ENCODE measurements at places on chromosomes 7 and 10.

DNA sequence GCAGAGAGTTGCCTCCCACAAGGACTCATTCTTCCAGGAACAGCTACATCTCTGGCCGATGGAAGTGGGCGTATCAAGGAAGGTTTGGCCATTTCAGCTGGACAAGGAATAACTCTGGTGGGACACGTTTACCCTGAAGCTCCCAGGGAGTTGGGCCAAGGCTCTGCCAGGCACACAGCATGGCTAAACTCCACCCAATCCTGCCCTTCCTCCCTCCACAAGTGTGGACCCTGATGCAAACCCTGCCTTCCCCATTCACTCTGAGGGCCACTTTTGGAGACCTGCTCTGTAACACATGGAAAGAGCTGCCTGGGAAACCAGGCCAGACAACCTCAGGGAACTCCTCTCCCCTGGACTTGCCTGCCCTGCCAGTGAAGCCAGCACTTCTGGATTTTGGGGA is 407.8 kb upstream of the FOXK1 start:
- no peak for DNase-seq

DNA sequence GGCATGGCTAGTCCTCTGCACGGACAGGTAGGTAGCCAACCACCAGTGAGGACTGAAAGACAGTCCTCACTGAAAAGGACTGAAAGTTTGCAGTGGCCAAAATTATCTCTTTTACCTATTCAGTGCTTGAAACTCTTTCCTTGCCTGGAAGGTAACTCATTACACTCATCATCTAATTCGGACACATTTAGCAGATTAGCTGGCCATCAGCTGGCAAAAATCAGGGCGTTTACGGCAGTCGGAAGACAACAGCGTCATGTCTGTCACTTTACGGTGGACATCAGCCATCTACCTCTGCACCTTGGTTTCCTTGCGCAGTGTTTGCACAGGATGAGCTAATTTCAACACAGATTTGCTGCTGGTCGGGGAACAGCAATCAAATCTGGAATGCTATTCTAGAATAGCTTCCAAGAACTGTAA is 740 bp downstream of the ANXA7 start:
- peak; percentile 37 for DNase-seq

- no peak for DNase-seq
Observed at GRCh38 chr10:119350502-119351097, 143.2 kb downstream of the GRK5 start.

GRCh38 chr10:29158066-29158465 is 130.8 kb upstream of the LYZL1 start:
- DNase-seq = no peak

DNA sequence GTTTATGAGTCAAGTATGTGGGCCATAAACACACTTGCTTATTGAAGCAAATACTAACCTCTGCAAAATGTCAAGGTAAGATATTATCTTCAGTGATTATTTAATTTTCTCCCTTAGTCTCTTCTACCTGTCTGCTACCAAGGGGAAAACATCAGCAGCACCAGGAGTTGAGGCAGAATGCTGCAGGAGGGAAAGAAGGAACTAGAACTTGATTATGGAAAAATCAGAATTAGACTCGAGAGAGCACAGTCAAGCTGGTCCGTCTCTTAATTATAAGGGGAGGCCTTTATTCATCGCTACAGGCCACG is 4.9 kb upstream of the ZFYVE27 start:
- DNase-seq = no peak

DNA sequence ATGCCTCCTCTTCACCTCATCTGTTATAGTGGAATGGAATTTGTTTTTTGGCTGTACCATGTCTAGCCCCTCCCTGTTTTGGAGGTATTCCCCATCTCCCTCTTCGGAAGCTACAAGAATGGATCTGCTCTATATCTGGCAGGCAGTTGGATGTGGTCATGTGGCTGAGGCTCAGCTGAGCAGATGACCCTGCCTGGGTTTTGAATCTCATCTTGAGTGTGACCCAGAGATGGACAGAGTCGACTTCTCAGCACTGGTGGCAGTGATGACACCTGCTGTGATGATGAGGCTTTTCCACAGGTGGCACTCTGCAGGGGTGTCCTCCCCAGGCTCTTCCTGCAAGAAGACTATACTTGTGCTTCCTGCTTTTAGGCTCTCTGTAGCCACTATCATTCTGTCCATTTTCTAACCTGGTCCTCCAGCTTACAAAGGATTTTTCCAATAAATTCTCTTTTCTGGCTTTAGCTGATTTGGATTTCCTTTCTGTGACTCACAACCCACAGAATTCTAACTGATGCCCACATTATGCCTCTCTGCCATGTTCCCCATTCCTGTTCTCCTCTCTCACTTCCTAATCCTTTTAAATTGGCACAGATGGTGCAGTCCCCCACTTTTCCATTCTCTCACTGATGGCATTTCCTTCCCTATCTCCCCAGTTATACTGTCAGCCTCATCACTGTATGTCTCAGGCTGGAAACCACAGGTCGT is 7.5 kb upstream of the ARHGAP22 start:
- no peak for DNase-seq

GRCh38 chr7:133044722-133045473 is 37.0 kb downstream of the CHCHD3 start:
- no peak for DNase-seq

GRCh38 chr7:127988751-127989150 is 42.5 kb downstream of the LRRC4 start:
- DNase-seq = no peak

DNA sequence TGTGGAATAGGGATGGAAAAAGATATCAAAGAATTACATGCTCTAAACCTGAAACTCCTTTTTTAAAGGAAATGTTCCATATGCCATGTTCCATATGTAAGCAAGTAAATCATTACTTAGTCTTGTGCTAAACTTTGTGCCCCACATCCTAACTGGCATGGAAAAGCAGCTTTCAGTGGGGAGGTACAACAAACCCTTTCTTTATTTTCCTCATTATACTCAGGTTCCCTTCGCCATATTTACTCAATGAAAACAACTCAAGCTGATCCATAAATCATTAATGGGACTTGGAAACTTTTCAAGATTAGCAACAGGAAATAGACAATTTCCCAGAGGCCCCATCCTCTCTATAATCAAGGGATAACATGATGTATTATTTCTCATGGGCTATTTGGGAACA is 56.0 kb downstream of the GSAP start:
- no peak for DNase-seq

DNA sequence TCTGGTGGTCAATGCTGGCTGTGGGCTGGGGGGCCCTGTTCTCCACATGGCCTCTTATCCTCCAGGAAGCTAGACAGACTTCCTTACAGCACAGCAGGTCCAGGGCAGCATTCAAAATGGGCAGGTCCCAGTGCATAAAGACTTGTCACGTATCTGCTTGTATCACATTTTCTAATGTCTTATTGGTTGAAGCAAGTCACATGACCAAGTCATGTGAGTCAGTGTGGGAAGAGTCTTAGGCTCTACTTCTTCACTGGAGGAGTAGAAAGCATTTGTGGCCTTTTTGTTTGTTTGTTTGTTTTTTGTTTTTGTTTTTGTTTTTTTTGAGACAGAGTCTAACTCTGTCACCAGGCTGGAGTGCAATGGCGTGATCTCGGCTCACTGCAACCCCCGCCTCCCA is 104.7 kb downstream of the COL13A1 start:
- no peak for DNase-seq

GRCh38 chr7:47301105-47301477 is 280.8 kb downstream of the TNS3 start:
- no peak for DNase-seq

GRCh38 chr10:13587391-13587790 is 626 bp downstream of the PRPF18 start:
- no peak for DNase-seq

GRCh38 chr7:143978585-143978984 is 21.5 kb upstream of the OR6B1 start:
- no peak for DNase-seq

DNA sequence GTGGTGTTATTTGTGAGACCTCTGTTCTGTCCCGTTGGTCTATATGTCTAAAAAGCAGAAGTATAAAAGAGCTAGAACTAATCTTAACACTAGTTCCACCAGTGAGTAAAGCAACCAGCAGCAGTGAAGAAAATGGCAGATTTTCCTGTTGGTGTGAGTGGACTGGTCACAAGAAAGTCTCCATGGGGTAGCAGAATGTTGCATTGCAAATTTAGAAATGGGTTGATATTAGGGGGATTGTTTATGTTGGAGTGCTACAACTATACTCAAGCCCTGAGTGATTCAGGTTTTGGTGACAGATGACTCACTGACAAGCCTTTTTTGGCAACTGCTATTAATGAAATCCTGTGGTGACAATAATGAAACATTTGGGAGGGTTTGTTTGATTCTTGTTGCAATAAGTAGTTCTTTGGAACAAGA is 5.6 kb downstream of the AVL9 start:
- peak; percentile 45 for DNase-seq

DNA sequence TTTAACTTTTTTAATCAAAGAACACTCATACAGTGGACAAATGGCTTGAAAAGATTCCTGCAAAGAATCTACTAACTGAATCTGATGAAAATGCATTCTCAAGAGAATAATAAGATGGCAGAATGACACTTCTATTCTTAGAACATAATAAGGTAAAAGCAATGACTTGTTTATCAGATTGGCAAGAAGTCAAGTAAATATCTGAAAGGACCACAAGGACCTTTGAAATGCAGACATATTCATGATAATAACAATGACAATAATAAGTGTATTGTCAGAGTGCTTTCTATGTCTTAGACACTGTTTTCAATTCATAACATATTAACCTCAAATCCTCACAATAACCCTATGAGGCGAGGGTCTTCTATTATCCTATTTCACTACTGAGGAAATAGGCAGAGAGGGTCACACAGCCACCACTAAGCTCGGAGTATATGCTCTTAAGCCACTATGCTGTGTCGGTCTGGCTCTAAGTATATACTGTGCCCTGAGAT is 10.6 kb downstream of the HACD1 start:
- DNase-seq = no peak

DNA sequence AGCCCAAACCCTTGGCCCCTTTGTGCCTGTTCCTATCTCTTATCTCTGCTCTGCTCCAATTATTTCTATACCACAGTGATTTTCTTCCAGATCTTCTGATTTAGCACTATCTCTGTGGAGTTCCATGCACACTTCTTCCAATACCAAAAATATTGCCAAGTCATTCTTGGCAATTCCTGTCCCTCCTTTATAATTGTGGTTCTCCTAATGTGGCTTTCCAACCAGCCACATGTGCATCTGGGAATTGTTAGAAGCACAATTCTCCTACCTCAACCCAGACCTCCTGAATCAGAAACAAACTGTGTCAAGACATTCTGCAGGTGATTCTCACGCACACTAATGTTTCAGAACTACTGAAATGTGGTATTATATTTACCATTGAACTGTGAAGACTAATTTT is 447.8 kb upstream of the IGFBP3 start:
- DNase-seq = no peak

DNA sequence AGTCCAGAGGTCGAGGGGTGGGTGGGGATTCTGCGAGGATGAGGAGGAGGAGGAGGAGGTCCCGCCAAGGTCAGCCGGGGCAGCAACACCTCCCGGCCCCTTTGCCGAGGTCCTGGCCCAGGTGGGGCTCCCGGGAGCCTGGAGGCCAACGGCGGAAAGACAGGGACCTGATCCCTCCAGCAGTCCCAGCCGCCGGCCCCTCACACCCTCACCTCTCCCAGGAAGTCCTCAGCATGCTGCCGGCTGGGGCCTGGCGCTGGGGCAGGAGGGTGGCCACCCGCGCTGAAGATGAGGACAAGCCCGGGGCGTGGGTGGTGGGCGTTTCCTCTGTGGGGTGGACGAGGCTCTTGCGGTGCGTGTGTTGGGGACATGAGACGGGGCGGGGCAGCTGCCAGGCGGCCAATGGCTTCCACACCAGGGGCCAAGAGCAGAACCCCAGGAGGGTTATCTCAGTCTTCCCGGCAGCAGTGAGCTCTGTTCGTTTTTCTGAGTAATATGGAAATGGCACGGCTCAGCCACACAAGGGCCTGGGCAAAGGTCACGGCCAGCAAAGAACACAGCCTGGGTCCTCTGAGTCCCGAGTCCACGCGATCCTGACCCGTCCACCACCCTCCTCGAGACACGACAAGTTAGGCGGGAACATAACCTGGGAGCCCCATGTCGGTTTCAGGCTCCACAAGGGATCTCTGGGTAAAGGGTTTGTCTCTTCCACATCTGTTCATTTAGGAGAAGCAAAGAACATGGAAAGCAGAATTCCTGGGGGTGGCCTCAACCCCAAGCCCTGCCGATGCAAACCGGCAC is 82.9 kb upstream of the PDGFA start:
- no peak for DNase-seq

DNA sequence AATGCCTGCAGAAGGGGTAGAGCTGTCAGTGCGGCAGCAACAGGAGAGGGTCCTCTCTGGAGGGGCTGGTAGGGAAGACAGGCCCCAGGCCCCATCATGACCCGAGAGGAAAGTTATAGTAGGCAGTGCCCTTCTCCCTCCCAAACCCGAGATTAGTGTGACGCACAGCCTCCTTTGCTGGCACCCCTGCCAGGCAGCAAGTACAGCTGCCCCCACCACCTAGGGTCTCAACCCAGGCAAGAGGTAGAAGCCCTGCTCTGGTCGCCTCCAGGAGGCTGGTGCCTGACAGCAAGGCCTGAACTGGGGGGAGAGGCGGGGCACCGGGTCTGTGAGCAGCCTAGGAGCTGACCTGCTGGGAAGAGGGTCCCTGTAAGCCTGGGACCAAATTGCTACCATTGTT is 15.5 kb downstream of the LOXL4 start:
- DNase-seq = no peak

- DNase-seq = no peak
Observed at GRCh38 chr7:815284-816216, 16.7 kb upstream of the SUN1 start.

DNA sequence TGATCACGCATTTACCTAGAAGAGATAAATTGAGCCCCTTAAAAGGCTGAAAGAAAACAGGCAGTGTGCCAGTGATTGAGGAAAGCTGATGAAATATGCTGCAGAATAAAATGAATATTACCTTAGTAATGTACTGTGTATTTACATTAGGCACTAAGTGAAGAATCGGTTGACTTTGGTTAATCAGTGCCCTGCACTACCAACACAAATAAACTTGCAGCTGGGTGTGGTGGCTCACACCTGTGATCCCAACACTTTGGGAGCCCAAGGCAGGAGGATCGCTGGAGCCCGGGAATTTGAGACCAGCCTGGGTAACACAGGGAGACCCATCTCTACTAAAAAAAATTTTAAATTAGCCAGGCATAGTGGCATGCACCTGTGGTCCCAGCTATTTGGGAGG is 148.3 kb upstream of the TCF7L2 start:
- DNase-seq = no peak

DNA sequence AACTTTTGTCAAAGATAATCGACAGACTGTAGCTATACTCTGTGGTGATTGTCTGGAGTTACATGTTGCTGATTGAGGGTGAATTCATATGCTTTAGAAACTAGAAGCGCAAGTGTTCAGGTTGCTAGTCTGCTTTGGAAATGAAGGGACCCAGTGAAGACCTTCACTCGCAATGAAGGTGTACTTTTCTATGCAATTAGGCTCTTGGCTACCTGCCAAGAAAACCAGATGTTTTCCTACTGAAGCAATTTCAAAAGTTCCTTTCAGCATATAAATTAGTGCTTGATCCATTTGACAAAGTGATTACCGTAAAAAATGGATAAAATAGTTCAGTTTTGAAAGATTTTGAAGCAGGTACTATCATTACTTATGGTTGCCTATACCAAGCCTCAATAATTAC is 10.0 kb upstream of the STK31 start:
- no peak for DNase-seq
